ENCODE measurements at places on chromosomes 6 and 20. TPM values are rescaled to one million over a fixed set of nuclear protein-coding genes. Genes with fewer than 3 reads are reported as not detected.
A peak's percentile ranks its signal among the peaks of the same experiment; 100 is the strongest.

ZC2HC1B gene
- not detected for total RNA-seq

C6orf58 gene
- not detected for total RNA-seq

PRPH2 gene
- not detected for total RNA-seq

LAMA4 gene
- total RNA-seq: not detected

OR2J3 gene
- not detected for total RNA-seq

SPATA25 gene
- 1.0 TPM for total RNA-seq

VGLL2 gene
- total RNA-seq: not detected

SOX18 gene
- not detected for total RNA-seq

SERPINB1 gene
- 60.4 TPM for total RNA-seq

GRCh38 chr6:36666826-36667591 lies 11.5 kb upstream of the CDKN1A start:
- no peaks in the 10 kb centered on the region for H3K27me3 ChIP-seq
- H3K36me3 ChIP-seq: no peaks in the 10 kb centered on the region
- peaks cover 15% of the 10 kb centered on the region for H3K4me1 ChIP-seq
- no peak overlapping the region for H3K4me3 ChIP-seq
- no peak overlapping the region for H3K27ac ChIP-seq
- no peak for DNase-seq

DNA sequence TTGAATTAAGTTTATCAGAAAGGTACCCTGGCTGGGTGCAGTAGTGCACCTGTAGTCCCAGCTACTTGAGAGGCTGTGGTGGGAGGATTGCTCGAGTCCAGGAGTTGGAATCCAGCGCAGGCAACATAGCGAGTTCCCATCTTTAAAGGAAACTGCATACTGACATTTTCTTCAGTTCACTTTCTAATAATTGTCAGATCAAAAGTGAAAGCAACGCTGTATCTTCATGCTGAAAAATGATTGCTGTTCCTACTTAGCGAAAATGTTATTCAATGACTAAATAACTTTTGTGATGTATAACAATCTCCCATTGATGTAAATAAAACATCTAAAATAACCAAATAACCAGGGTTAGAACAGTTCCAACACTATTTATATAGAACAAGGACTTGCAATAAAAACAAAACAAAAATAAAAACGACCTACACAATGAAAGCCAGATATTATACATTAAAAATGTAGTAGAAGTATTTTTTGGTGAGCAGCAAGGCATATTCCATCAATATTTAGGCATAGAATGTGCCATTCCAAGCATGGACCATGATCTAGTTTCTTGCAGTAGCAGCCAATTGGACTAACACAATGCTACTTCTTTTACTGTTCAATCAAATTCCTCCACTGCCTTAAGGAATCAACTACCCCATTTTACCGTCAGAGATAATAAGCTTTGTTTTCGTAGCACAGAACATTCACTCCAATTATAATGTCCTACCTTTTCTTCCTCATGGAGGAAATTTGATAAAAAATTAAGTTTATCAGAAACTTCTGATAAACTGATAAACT lies 1.5 kb downstream of the LATS1 start:
- peak overlapping the region; percentile 97 for H3K27ac ChIP-seq
- H3K4me1 ChIP-seq: peaks cover 11% of the 10 kb centered on the region
- H3K4me3 ChIP-seq: peak overlapping the region; percentile 72
- no peaks in the 10 kb centered on the region for H3K27me3 ChIP-seq
- H3K36me3 ChIP-seq: peaks cover 10% of the 10 kb centered on the region

GRCh38 chr6:47196113-47196512 lies 113.6 kb downstream of the TNFRSF21 start:
- no peak overlapping the region for H3K27ac ChIP-seq
- H3K27me3 ChIP-seq: no peaks in the 10 kb centered on the region
- DNase-seq: no peak
- no peak overlapping the region for H3K4me3 ChIP-seq
- no peaks in the 10 kb centered on the region for H3K4me1 ChIP-seq

- no peak overlapping the region for H3K4me3 ChIP-seq
- no peaks in the 10 kb centered on the region for H3K27me3 ChIP-seq
- no peak for DNase-seq
- H3K36me3 ChIP-seq: no peaks in the 10 kb centered on the region
- peak overlapping the region; percentile 68 for H3K27ac ChIP-seq
- H3K4me1 ChIP-seq: no peaks in the 10 kb centered on the region
Measured at GRCh38 chr6:31978831-31979230, 3.0 kb upstream of the C4A start.

GRCh38 chr20:53903652-53903987 lies 166.8 kb downstream of the BCAS1 start:
- peaks cover 18% of the 10 kb centered on the region for H3K4me1 ChIP-seq
- H3K4me3 ChIP-seq: no peak overlapping the region
- H3K36me3 ChIP-seq: no peaks in the 10 kb centered on the region
- no peak for DNase-seq

DNA sequence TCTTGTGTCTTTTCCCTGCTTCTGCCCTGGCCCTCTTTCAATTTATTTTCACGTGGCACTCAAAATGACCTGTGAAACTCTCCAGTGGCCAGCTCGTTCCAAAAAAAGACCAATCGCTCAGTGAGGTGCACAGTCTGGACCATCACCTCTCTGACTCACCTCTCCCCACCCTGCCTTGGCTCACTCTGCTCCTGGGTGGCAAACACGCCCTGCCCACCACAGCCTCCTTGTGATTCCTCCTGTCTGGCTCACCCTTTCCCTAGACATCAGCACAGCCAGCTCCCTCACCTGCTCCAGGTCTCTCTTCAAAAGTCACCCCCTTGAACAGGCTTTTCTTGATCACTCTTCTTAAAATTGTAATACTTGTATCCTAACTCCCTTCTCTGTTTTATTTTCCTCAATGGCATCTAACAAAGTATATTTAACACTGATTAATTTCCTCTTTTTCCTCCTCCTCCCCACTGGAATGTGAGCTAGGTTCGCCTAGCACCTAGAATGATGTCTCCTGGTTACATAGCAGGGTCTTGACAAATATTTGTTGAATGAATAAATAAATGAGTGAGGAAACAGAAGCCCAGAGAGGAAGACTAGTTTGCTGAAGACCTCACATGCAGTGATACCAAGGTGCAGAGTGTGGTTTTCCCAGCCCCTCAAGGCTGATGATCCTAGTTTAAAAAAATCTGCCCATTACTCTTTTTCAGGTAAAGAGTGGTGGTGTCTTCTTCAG lies 109.0 kb downstream of the GJA10 start:
- no peaks in the 10 kb centered on the region for H3K27me3 ChIP-seq
- H3K4me3 ChIP-seq: no peak overlapping the region

DNA sequence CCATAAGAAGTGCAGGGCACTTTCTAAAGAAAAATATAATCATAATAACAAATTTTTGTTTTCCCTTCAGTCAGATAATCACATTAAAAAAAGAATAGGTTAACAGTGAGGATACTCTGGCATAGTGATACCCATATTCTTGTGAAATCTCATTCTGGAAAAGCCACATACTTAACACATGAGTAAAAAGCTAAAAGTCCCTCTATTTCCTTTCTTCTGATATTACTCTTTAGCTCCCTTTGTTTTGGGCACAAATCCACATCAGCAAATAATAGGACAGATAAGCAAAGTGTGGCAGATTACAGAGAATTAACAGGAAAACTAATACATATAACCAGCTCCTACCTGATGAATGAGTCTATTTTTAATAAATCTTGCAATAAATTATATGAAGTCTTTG lies 15.8 kb downstream of the SHPRH start:
- DNase-seq: no peak
- peaks cover 19% of the 10 kb centered on the region for H3K36me3 ChIP-seq
- H3K27me3 ChIP-seq: no peaks in the 10 kb centered on the region
- no peaks in the 10 kb centered on the region for H3K4me1 ChIP-seq
- no peak overlapping the region for H3K27ac ChIP-seq
- no peak overlapping the region for H3K4me3 ChIP-seq

GRCh38 chr6:37187321-37188022 lies 17.5 kb downstream of the PIM1 start:
- no peaks in the 10 kb centered on the region for H3K27me3 ChIP-seq
- peaks cover 47% of the 10 kb centered on the region for H3K4me1 ChIP-seq
- no peaks in the 10 kb centered on the region for H3K36me3 ChIP-seq
- H3K27ac ChIP-seq: peak overlapping the region; percentile 77
- DNase-seq: no peak

DNA sequence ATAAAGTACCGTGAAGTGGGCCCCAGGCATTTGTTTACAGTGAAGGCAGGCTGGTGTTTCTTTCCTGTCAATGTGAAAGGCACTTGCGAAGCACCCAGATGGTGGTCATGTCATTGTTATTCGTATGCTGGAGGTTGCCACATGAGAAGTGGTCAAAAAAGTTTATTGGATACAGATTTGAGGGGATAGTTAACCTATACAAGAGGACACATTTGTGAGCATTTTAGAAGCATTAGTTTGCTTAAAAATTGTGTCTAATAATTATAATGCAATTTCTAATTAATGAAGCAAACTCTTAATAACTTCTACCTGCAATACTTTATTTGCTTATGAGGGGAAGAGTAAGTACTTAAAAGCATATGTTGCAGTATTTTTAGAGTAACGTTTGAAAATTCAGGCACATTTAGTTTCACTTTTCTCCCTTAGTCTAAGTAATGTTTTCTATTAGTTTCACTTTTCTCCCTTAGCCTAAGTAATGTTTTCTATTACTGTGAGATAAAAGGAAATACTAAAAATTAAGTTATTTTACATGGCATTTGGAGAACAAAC lies 120.7 kb upstream of the CLDN20 start:
- DNase-seq: no peak
- no peaks in the 10 kb centered on the region for H3K36me3 ChIP-seq
- peak overlapping the region; percentile 49 for H3K27ac ChIP-seq
- peak overlapping the region; percentile 27 for H3K4me3 ChIP-seq
- peaks cover 7% of the 10 kb centered on the region for H3K4me1 ChIP-seq

DNA sequence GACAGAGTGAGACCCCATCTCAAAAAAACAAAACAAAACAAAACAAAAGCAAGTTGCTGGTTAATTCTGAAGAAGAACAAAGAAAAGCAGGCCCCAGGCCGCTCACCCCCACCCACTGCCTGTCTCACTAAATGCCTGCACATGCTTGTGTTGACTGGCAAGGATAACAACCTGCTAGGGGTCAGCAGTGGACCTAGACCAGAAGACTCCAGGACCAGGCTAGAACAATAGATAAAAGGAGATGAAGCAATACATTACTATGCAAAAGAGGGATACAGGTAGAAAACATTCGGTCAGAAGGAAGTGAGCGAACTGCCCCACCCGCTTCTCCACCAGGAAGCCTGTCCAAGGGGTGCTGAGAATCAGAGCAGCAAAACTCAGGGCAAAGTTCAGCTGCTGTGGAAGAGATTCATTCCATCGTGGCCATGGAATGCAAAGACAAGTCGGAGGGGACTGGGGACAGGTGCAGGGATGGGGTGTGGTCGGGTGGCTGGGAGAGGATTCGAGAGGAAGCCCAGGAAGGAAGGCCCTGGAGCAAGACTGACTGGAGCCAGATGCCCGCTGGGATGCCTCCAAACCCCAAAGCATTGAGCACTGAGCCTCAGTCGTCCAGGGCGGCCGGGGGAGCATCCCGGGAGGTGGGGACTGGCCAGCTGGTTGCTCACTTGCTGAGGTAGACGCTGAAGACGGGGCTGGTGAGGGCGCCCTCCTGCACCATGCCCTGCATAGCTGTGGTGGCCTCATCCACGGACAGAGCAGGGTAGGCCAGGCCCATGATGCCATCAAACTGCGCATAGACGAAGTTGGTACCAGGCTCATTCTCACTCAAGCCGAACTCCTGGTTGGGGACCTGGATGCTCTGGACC lies 5.3 kb downstream of the PGC start:
- no peak overlapping the region for H3K4me3 ChIP-seq
- H3K27me3 ChIP-seq: no peaks in the 10 kb centered on the region
- H3K27ac ChIP-seq: no peak overlapping the region
- DNase-seq: no peak

DNA sequence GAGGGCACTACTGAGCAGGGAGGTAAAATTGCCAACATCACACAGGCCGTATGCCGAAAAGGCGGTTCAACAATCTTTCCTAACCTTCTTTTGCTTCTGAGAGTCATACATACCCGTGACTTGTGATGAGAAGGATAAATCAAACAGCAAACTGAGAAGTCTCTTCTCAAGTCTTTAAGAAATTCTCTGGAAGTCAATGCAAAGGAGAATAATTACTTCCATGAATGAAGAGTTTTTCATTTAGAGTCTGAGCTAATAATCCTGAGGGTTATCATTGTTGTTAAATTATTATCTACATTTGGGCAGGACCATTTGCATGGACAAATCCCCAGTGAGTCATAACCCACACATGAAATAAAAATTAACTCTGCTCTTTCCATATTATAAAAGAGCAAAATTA lies 22.4 kb upstream of the ILRUN start:
- H3K4me3 ChIP-seq: no peak overlapping the region
- no peaks in the 10 kb centered on the region for H3K36me3 ChIP-seq
- DNase-seq: no peak

GRCh38 chr6:48176645-48177308 lies 65.8 kb upstream of the PTCHD4 start:
- DNase-seq: no peak
- no peaks in the 10 kb centered on the region for H3K27me3 ChIP-seq
